Effector CD4-positive, alpha-beta T cell (primary cell): ENCODE measurements at places on chromosomes 12 and 14.

GRCh38 chr14:86442135-86442534 is 912.2 kb downstream of the FLRT2 start:
- no peak for DNase-seq

DNA sequence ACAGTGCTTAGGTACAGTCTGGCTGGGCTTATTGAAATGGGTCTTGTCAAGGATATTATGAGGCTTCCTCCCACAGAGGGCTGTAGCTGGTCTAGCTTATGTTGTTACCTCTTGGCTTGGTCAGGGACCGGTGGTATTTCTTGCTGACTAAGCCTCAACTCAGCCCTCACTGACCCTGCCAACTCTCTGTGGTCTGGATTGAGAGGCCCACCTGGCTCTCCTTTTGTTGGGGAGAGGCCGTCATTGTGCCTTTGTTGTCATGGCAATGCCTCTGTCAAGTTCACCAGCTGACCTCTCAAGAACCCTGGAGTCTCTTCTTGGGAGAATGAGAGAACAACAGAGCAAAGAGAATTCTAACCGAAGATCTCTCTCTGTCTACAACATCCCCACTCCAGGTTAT is 245.6 kb upstream of the NPAS3 start:
- no peak for DNase-seq

GRCh38 chr12:31526158-31526546 is 64.8 kb downstream of the DENND5B start:
- DNase-seq, result no peak

- DNase-seq, result no peak
Observed at GRCh38 chr12:31249356-31249755, 76.6 kb downstream of the SINHCAF start.

DNA sequence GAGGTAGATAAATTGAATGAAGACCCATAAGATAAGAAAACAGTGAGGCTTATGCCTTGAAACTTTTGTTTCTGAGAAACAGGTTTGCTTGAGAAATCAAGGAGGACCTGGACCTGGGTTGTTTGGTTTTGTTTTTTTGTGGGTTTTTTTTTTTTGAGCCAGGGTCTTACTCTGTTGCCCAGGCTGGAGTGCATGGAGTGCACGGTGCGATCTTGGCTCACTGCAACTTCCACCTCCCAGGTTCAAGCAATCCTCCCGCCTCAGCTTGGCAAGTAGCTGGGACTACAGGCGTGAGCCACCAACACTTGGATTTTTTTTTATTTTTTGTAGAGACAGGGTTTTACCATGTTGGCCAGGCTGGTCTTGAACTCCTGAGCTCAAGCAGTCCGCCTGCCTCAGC is 9.0 kb upstream of the PPTC7 start:
- no peak for DNase-seq

DNA sequence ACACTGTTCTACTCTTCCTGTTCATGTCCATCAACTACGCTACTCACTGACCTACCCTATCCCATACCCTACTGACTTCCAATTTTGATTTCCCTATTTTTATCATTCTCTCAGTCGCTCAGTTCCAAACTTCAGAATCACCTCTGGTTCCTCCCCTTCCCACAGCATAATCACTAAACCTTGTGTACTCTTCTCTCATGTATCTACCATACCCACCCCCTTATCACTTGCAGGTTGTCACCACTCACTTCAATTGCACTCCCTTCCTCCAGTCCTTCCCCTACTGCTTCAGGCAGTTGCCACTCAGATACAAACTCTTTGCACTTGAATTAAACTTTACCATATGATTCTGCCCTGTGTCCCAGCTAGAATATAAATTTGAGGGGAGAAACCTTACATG is 6.3 kb downstream of the RACGAP1 start:
- no peak for DNase-seq

GRCh38 chr14:39395555-39396254 is 36.5 kb downstream of the FBXO33 start:
- DNase-seq, result no peak

- DNase-seq, result no peak
Observed at GRCh38 chr14:71136386-71137060, 229.3 kb downstream of the PCNX1 start.

GRCh38 chr14:103558071-103558882 is 4.2 kb downstream of the BAG5 start:
- no peak for DNase-seq

DNA sequence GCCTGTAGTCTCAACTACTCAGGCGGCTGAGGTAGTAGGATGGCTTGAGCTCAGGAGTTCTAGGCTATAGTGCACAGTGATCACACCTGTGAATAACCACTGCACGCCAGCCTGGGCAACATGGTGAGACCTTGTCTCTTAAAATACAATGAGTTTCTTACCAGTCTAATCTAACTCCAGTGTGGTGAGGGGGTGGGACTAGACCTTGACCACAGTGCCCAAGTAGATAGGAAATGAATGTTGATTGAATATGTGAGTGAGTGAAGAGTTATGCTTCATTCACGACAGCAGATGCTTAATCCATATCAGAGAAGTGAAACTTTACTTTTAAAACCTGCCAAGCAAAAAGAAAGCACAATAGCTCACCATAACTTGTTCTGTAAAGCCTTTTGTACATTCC is 11.2 kb upstream of the AK7 start:
- no peak for DNase-seq

DNA sequence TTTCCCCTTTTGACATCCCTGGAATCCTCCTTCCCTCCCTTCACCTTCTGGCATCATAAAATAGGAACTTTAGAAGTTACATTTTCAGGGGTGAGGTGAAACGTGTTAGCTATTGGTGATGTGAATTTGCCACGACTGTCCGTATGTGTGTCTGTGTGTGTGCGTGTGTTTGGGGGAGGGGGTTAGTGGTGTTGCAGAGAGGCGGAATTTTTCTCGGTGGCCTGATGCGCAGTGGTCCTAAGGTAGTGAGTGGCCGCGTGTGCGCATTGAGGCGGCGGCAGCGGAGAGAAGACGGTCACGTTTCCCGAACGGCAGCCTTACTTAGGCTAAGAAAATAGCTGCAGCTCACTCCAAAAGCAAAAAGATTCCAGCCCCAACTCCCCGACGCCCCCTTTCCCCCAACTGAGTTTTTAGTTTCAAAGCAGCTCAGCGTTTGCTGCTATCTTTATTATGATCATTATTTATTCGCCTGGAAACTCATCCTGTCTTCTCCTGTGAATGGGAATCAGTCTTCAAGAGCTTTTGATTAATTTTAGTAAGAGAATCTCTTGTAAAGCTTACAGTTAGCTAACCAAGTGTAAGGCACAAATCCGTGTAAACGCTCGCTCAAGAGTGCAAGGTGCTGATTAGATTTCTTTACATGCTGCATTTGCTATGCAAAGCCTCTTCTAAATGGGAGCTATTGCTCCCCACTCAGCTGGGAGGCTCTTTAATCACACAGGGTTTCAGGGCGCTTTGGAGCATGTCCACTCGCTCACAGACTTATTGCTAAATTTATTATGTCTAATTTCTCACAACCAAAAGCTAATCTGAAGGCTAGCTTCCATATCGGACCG is 4.7 kb downstream of the FLRT2 start:
- no peak for DNase-seq

DNA sequence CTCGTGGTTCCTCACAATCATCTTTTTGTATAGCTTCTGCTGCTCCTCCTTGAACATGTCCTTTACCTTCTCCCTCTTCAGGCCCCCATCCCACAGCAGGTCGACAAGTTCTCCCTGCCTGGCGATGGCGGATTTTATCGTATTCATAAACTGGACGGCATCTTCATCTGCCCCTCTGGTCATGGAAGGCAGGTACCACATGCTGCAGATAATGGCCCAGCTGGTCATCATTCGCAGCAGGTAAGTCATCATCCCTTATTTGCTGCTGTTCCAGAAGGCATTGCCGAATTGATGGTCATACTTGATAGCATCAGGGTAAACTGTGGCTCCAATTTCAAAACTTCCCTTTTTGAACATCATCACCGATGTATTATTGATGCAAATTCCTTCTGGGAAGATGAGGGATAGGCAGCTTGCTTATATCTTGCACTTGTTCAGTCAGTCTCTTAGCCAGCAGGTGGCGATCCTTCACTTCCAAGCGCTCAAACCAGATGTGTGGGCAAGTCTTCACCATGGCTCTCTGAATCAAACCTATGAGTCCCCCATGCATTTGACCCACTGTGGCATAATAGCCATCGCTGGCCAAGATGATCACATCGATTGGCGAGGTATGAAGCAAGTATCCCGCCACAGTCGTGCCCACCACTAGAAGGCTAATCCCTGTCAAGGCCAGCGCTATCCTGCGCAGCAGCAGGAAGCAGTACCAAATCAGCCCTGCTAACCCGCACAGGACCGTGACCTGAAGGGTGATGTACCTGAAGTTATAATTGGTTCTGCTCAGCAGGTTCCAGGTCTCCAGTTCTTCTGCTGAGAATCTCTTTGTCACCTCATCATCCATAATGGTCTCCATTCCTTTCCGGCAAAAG is 381.5 kb upstream of the STXBP6 start:
- DNase-seq, result no peak

GRCh38 chr12:131372171-131372475 is 338.8 kb upstream of the SFSWAP start:
- DNase-seq, result no peak

DNA sequence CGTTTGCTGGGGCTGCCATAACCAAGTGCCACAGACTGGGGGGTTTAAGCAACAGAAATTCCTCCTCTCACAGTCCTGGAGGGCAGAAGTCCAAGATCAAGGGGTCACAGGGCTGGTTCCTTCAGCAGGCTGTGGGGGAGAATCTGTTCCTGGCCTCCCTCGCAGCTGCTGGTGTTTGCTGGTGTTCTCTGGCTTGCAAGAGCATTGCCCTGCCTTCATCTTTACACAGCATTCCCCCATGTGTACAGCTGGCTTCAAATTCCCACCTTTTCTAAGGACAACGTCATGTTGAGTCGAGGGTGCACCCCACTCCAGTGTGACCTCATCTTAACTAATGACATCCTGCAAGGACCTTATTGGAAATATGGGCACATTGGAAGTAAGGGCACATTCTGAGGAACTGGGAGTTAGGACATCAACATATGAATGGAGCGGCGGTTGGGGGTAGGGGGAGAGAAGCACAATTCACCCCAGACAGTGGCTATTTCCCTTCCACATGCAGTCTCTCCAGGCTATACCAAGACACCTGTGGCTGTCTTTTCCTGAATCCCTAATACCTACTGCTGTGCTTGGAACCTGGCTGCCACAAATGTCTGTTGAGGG is 123.6 kb downstream of the FOXN3 start:
- DNase-seq, result no peak

DNA sequence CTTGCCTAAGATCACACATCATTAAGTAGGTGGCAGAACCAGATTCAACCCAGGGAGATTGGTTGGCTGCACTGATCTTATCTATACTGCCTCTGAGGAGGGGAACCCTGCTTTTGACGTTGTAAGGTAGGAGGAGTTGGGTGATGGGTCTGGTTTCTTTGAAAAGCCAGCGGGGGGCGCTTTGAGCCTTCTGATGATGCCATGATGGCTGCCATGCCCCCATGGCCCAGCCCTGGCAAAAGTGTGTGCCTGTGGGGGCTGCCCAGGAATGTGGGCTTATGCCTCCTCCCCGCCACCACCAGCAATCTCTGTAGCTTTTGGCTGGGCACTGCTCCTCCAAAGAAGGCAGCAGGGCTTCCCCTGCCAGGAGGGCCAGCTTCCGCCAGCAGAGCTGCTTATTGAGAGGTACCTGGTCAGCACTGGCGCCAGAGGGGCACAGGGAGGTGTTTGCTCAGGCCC is 224.3 kb downstream of the SLC41A2 start:
- no peak for DNase-seq

- DNase-seq, result no peak
Observed at GRCh38 chr14:92341791-92342190, 18.8 kb downstream of the SLC24A4 start.

- DNase-seq, result no peak
Observed at GRCh38 chr12:76563061-76563460, 3.5 kb upstream of the OSBPL8 start.

DNA sequence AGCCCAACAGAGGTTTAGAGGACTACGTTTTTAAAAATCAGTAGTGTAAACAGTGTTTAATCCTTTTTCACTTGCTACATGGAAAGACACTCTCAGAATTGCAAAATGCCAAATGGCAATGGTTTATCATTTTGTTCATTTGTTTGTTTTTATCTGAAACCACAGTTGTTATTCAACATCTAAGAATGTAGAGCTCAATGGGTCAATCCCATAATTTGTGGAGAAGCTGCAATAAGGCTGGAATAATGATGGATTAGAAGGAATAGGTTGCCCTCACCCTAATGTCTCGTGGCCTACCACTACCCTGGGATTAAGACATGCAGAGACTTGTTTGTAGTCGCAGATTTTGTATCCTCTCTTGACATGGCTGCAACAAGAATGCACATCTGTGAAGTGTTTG is 115.7 kb downstream of the LLPH start:
- no peak for DNase-seq

GRCh38 chr14:53838374-53838773 is 118.3 kb downstream of the BMP4 start:
- DNase-seq, result no peak

DNA sequence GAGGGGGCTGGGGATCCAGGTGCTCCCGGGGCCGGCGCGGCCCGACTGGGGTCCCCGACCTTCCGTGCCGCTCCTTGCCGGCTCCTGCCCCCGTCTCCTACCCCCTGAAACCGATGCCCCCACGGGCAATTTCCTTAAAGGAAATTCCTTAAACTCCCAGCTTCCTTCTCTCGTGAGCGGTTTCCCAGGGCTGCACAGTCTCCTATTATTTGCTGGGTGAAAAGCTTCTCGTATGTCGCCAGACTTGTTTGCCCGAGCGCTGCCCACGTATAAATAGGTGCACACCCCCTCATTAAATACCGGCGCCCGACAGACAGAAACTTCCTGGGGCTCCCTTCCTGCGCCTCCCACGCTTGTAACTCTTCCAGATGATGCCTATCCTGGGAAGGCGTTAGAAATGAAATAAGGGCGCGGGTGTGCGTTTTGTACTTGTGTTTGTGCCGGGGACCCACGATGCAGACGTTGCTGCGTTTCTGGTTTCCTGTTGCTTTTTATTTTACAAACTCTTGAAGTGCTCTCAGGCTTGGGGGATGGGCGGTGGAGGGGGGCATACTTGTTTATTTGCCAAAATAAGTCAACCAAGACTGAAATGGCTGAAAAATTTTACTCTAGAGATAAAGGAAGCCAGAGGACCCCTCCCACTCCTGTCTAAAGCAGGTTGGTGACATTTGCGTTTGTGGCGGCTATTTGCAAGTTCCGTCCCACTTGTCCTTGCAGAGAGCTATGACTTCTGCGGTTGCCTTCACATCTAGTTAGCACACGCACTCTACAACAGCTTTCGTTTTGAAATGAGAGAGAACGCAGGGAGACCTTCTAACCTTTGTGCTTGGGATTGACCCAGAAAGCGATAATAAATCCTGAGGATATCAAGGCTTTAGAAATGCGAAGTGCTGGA is 1.0 kb downstream of the HIP1R start:
- peak; percentile 40 for DNase-seq

- DNase-seq, result no peak
Observed at GRCh38 chr12:104680070-104680469, 223.3 kb downstream of the CHST11 start.
